ENCODE measurements at places on chromosomes 3 and 15.

DNA sequence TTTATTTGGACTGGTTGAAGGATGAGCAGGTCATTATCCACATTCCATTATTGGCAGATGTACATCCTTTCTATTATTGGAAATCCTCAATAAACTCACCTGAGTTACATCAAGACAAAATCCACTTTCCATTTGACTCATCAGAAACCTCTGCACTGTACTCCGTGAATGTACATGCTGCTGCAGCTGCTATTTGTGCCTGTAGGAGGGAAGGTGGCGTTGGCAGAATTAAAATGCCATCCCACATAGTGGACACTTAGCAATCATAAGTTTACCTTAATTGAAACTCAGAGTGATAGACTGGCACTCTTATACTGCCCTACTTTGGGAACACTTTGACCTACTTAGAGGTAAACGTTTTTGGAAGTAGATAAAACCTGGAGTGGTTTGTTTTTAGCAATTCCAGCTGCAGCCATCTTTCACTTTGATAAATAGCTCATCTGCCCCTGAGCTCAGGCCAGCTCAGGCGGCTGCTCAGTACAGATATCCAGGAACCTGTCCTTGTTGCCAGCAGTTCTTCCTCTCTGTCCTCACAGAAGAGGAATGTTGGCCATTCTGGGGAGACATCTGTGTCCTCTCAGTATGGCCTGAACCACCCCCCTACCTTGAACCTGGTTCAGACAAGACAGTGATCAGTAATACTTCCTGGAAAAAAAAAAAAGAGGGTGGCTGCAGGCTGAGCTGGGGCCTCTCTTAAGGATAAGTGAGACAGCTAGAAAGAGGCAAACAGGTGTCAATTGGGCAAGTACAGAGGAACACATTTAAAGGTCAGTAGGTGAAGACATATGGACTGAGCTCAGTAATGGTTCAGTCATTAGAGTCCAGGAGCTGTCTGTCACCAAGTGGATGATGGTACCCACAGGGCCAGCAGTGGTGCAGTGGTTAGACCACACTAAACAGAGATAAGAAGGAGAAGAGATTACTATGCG, 153.4 kb upstream of the UMPS start:
- no peak for DNase-seq

- DNase-seq: no peak
These were observed 28.4 kb upstream of the LDHAL6B start for GRCh38 chr15:59178151-59178695.

DNA sequence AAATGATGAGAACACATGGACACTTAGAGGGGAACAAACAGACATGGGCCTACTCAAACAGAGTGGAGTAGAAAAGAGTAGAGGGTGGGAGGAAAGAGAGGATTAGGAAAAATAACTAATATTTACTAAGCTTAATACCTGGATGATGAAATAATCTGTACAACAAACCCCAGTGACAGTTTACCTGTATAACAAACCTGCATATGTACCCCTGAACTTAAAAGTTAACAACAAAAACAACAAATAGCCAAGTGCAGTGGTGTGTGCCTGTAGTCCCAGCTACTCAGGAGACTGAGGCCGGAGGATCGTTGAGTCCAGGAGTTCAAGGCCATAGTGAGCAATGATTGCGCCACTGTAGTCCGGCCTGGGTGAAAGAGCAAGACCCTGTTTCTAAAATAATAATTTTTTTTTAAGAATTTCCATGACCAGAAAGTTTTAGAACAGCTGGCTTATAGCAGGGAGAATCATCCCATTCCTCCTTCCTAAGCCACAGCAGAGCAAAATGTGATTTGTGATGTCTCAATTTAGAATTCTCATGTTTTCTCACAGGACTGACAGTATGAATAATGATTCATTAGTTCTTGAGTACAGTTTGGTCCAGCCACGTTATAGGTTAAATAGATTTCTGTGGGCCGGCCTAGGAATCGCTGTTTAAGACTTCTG, 150.0 kb downstream of the ZNF609 start:
- no peak for DNase-seq

GRCh38 chr15:81908111-81908510, 137.7 kb downstream of the MEX3B start:
- no peak for DNase-seq

DNA sequence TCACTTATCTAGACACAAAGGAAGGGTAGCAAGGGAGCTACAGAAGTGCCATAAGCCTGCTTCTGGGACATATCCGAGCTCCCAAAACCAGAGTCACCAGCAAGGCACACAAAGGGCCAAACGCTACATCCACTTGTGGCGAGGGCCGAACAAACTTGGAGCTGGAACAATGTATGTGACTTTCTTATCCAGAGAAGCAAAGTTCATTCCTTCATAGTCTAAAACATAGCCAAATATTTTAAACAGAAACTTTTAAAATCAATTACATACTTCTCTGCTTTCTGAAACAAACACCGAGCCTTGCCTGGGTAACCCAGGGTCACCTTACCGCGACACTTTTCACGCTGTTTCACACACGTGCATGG, 15.9 kb downstream of the ZXDC start:
- no peak for DNase-seq

GRCh38 chr3:140455521-140456214, 222.2 kb upstream of the TRIM42 start:
- DNase-seq: no peak

GRCh38 chr3:127844326-127844942, 22.1 kb upstream of the MGLL start:
- no peak for DNase-seq

DNA sequence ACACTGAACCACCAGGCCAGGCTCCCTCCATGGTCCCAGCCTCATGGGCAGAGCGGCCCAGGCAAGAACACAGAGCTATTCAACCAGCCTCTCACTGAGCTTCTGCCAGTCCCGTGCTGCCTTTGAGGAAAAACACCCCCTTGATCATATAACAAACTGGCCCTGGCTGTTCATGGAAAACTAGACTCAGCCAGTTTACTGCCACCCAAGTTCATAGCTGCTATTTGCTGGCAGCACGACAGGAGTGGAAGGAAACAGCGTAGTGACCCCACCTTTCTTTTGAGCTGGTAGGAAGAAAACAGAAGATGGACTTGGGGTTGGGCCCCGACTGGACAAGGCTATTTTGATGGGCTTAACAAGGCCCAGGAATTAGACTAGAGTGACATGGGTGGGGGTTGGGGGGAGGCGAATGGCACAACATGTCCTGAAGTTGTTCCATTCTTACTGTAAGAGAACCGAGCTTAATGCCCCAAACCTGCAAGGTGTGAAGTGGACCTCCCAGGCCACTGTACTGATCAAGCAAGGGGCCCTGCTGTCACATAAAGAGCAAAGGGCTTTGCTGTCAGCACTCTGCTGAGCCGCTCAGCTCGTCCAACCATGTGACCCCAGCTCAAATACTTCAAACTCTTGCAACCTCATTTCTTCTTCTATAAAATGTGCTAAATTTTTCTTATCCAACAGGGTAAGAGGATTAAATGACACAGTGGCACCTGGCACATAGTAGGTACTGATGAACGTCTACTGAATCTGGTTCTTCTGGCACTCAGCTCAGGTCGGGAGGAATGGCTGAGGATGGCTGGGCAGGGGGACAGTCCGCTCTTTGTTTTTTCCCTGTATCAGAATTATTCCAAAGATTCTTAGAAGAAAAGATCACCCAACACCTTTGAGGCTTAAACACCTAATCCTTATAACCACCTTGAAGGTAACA, 1.6 kb downstream of the FBXL22 start:
- DNase-seq: no peak

- DNase-seq: no peak
These were observed 15.1 kb downstream of the DUSP7 start for GRCh38 chr3:52041118-52041731.

- no peak for DNase-seq
These were observed 23.4 kb upstream of the P2RY12 start for GRCh38 chr3:151407928-151408327.

DNA sequence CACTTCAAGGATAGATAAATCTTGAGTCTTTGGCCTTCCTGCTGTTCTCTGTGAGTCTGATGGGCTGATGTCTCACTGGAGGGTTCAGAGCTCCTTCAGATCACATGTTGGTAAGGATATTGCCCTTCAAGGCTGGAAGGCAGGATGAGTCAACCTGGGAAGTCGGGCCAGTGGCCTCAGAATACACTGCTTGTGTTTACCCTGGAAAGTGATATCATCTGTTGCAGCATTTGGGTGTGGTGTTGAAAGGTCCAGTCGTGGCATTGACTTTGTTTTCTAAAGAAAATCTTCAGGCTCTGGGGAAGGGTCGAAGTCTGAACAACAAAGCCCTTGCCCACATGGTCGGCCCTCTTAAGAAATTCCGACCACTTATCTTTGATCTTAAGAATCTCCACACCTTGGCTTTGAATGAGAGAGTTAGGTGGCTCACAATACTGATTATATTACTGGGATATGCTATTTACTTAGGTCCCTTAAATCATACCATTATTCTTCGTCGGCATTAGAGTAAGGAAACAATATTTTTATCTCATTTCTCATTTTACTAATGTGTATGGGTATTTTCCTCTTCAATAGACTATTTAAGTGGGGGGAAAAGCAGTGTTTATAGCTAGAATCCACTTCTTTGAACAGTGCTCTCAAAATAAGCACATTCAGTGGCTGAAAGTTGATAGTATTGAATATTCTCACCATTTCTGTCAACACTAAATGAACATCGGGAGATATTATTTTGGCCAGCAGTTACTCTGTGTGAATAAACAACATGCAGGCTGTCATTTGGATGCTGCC, 303.9 kb upstream of the RASGRP1 start:
- DNase-seq: no peak

Data from retinal pigment epithelial cell (primary cell).